Activated T-helper 1 cell treated with anti-CD3 and anti-CD28 coated beads, Interleukin-2, amount 50 U/mL, for 16 hours (primary cell): ENCODE measurements at places on chromosomes 3 and 15.
A peak's percentile ranks its signal among the peaks of the same experiment; 100 is the strongest.

- no peak for DNase-seq
Measured at GRCh38 chr3:5613599-5613998, 426.1 kb downstream of the EDEM1 start.

GRCh38 chr3:123287051-123287961 lies 85.6 kb downstream of the SEC22A start:
- DNase-seq, result no peak

DNA sequence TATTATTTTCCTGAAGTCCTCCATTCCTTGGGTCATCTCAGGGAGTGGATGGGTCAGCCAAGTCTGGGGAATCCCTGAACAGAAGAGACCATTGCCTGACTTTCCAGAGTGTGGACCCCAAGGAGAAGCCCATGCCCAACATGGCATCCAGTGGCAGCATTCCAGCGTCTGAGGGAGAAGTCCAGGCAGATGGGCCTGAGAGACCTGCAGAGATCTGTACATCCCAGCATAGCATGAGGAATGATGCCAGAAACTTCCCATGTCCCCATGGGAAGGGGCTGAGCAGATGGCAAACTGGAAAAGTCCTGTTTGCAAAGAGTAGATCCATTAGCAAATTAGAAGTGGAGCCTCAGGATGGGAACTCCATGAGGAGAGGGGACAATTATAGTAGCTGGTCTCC lies 17.6 kb upstream of the COLQ start:
- no peak for DNase-seq

GRCh38 chr3:128969993-128970739 lies 23.7 kb downstream of the CFAP92 start:
- peak; percentile 32 for DNase-seq

GRCh38 chr3:125280668-125281361 lies 68.3 kb upstream of the SLC12A8 start:
- DNase-seq, result no peak

DNA sequence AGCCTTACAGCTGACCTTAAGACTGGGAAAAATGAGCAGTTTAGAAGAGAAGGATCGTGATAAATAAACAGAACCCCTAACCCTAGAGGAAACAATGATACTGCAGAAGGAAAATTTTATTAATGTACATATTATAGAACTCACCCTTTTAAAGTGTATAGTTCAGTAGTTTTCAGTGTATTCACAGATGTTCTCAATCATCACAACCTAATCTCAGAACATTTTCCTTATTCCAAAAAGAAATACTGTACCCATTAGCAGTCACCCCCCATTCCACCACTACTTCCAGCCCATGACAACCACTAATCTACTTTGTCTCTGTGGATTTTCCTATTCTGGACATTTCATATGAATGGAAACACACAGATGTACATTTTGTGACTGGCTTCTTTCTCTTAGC lies 90.2 kb upstream of the AGTR1 start:
- DNase-seq, result no peak

GRCh38 chr3:188320757-188321156 lies 166.8 kb downstream of the LPP start:
- DNase-seq, result no peak

- DNase-seq, result no peak
Measured at GRCh38 chr3:167886690-167887089, 151.2 kb downstream of the SERPINI1 start.

DNA sequence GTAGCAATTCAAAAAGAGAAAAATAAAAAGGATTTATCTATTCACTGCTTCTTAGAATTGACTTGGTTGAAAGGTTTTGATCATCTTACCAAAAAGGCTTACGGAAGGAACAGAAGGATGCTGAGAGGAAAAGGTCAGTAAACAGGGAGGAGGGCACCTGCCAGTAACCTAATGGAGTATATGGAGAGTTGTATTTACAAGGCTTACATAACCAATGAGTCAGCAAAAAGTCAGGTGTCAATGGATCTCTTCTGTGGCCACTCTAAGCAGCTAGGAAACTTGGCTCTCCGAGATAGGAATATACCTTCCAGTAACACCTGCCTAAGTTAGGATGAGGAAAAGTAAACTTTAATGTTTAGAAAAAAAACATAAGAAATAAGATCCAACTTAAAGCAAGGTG lies 80.5 kb upstream of the PLXND1 start:
- no peak for DNase-seq
